ENCODE measurements at places on chromosomes 5 and 9.

DNA sequence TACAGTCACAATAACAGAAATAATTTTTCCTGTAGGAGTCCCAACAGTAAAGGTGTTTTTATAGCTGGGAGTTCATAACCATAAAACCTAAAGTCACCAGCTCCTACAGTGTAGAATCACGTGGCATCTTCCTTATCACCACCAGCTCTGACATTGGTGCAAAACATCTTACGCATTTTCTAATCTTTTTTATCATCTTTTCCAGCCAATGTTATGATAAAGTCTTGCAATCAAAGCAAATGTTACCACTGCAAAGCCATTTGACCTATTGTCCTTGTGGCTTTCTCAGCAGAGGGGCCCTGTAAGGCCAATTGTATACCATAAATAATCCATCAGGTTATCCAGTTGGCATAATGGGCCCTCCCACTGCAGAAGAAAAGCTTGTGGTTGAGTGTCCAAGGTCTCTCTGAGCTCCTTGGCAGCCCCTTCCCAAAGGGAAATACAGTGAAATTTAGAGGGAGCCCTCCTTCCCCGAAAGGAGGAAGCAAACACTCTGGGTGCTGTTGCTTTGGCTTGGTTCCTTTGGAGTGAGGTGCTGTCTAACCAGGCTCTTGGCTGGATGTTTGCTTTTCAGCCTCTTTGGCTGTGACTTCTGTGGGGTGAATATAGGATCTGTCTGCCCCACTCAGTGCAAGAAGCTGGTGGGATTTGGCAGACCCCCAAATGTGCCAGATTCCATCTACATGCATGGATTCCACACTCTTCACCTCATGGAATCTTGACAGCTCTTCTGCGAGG lies 29.3 kb upstream of the CPEB4 start:
- DNase-seq, result no peak

GRCh38 chr5:150618588-150619281 lies 21.7 kb upstream of the SYNPO start:
- no peak for DNase-seq

DNA sequence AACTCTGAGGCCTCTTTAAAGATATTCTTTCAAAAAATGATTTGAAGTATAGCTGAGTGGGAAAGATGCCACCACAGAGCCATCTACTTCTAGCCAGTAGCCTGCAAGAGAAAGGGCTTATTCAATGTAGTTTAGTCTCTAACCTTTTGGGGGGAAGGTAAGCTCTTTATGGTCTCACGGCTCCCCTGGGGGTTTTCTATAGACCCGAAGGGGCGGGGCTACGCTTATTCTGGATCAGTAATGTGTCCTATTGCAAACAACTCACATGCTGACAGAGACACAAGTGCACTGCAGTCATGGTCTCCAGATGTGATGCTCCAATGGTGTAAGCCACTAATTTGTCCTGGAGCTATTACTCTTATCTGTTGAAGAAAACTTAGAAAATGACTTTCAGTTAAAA lies 53.4 kb upstream of the RPS23 start:
- no peak for DNase-seq

- DNase-seq, result no peak
These were observed at the start of gene NR2F1 for GRCh38 chr5:93582677-93583438. NR2F1 (plus strand) TSS chr5:93583222; CDS start chr5:93585024, 1,802 bp downstream.

DNA sequence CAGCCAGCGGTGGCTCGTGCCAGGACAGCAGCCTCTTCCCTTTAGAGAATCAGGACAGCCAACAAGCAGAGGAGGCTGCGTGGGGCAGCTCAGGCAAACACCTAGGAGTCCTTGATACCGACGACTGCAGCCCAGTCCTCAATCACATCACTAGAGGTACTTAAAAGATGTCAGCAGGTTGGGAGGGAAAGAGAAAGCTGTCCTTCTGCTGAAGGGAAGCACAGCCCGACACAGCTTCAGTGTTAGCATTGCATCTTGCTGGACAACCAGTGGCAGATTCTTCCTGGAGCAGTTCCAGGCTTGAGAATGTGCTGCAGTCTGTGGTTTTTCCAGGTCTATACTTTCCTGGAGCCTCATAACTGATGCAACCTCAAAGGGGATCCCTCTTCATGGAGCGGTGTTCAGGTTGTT lies 230.5 kb downstream of the SYK start:
- DNase-seq, result no peak

- no peak for DNase-seq
These were observed 24.0 kb downstream of the RANBP17 start for GRCh38 chr5:170885809-170886208.

- no peak for DNase-seq
These were observed 146.8 kb upstream of the FBXL7 start for GRCh38 chr5:15353086-15353645.

DNA sequence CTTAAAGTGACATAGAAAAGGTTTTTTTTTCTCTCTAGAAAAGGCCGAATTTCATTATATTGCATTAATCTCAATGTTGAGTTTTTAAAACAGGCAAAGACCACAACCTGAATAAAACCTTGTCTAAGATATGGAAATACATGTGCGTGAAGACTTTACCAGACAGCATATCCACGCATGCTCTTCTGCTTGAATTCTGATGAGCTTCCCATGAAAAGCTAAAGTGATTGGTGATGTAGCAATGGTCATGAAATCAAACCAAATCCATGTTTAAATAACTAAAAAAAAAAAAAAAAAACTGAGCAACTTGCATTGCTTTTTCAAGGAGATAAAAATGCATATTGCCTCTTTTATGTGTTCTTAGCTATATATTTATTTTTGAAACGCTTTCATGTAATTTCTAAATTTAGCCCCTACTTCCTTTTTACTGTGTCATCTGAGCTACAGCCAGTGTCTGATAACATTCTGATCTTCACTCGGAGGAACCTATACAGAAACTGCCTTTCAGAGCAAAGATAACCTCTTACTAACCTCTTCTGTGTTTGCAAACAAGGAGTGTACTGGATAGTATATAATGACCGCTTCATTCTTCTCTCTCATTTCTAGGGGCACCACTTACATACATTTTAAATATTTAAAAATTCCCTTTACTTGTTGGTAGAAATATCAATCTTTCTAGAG lies 179.1 kb upstream of the GNA14 start:
- no peak for DNase-seq

GRCh38 chr9:95088421-95089161 lies 228.9 kb downstream of the FANCC start:
- no peak for DNase-seq

DNA sequence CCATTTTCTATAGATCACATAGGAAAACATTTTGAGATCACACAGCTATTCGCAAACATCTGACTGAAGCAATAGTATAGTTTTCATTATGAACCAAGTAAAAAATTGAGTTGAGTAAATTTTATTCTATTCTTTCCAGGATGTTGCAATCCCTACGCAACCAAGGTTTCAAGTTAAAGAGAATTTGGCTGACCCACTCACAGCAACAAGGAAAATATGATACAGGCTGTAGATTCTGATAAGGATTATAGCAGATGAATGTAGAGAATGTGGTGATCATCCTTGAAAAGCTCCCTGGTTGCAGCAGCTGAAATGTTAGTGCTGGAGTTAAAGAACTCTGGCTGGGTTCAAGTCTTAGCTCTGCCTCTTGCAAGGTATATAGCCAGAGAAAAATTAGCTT lies 4.7 kb downstream of the ABCA1 start:
- no peak for DNase-seq

DNA sequence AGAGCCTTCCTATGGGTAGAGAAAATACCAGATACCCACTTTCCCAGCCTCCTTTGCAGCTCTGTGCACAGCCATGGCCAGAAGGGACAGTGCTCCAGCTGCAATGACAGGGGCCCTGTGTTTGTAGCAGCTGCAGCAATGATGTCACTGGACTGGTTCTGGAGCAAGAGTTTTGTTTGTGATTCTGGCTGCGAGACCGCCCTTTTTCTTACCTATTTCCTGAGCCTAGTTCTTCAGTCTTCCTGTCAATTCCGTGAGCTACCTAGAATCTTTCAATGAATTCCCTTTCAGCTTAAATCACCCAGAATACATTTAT lies 10.0 kb upstream of the BOD1 start:
- no peak for DNase-seq

DNA sequence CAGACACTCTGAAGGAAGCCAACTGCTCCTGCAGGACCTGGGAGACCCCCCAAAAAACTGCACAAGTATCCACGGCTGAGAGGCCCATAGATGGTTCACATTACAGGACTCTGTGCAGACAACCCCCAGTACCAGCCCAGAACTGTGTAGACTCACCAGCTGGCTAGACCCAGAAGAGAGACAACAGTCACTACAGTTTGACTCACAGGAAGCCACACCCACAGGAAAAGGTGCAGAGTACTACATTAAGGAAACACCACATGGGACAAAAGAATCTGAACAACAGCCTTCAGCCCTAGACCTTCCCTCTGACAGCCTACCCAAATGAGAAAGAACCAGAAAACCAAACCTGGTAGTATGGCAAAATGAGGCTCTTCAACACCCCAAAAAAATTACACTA lies 281.2 kb upstream of the RGMB start:
- DNase-seq, result no peak

GRCh38 chr5:37888476-37888875 lies 48.6 kb upstream of the GDNF start:
- no peak for DNase-seq

- DNase-seq, result no peak
These were observed 88.4 kb upstream of the GRAMD2B start for GRCh38 chr5:126334760-126335159.

GRCh38 chr5:128629157-128629556 lies 91.1 kb upstream of the FBN2 start:
- no peak for DNase-seq

DNA sequence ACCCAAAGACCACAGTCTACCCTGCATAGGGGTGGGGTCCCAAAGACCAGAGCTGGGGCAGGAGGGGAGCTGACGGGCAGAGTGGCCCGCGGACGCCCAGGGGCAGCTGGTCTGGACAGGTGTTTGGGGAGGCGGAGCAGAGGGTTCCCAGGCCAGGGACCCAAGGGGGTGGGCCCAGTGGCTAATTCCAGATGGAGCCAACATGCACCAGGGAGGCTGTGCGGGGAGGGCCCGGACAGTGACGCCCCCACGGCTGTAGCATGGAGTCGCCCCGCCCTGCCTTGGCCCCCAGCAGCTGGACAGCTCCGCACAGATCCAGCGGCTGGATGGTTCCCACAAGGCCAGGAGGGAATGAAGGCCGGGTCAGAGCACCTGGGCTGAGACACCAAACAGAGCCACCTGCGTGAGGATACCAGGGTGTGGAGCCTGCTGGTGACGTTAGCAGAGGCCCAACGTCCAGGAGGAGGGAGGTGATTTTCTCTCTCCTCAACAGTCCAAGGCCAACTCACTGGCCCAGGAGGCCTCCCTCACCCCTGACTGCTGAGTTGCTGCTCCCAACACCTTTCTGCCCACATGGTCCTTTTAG lies 55.3 kb upstream of the EGFL7 start:
- DNase-seq, result no peak

- no peak for DNase-seq
These were observed 87.0 kb downstream of the ANGPTL2 start for GRCh38 chr9:127035423-127035822.

DNA sequence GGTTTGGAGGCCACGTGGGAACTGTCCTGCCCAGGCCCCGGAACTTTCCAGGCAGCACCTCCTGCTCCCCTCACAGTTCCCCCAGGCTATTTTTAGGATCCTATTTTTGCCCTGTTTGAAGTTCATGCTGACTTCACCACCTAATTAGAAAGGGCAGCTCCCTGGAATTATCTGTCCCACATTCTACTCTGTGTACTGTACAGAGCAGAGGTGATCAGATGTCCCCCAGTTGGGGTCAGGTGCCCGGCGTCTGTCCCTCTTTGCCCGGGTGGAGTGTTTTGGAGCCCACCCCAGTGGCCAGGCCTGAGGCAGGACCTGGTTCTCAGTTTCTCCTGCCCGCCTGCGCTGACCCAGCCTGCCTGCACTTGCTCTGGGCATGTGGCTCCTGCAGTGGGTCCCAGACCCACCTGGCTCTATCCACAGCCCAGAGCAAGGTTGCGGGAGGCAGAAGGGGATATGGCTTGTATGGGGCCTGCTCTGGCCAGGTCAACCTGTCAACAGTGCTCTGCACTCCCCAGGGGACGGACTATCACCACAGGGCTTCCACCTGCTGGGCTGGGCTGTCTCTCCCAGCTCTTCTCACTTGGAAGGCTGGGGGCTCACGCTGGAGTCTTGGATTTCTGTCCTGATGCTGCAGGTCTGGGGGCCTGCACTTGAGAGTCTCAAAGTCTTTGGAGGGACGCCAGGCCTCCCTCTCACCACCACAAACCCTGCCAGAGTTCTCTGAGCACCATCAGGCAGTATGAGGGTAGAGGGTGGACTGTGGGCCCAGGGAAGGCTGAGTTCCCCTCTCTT lies 268.3 kb downstream of the GADD45G start:
- DNase-seq, result no peak

- DNase-seq, result no peak
These were observed 47.6 kb upstream of the EXOC3 start for GRCh38 chr5:395156-395920.

DNA sequence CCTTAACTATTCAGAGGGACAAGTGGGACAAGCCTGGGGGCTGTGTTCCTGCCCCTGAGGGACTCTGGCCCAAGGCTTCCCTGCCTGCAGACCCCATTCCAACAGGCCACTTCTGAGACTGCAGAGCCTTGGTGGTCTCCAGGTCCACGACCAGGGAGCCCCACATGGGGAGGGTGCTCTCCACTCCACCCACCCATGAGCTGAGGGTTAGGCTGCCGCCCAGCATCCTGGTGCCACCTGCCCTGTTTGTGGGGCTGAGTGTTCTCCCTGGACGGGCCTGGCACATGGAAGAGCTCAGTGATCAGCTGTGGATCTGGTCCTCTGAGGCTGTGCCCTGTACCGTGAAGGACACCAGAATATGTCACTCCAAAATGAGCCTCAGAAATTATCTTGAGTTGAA lies 2.5 kb upstream of the ABO start:
- DNase-seq, result no peak

DNA sequence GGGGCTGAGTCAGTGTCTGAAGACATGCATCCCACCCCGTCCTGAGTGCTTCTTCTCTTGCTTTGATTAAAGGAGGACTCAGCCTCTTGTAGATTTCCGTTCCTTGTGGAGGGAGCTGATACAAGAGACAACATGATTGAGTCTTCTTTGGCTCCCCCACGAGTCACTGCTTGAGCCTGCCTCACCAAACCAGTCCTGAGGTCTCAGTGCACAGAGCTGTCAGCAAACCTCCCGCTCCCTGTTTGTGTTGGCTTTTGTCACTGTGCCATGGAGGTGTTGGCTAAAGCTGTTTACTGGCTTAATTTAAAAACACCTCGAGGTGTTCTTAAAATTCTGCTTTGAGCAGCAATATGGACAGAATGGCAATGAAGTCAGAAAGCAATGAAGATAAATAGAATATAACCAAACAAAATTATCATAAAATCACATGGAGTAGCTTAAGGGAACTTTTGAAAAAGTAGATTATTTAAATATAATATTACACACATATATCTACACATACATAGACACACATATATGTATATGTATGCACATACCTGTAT lies 234.1 kb upstream of the ANKRD55 start:
- DNase-seq, result no peak
